H54 (cell line): ENCODE measurements at places on chromosomes 13 and 19.
A peak's percentile ranks its signal among the peaks of the same experiment; 100 is the strongest.

DNA sequence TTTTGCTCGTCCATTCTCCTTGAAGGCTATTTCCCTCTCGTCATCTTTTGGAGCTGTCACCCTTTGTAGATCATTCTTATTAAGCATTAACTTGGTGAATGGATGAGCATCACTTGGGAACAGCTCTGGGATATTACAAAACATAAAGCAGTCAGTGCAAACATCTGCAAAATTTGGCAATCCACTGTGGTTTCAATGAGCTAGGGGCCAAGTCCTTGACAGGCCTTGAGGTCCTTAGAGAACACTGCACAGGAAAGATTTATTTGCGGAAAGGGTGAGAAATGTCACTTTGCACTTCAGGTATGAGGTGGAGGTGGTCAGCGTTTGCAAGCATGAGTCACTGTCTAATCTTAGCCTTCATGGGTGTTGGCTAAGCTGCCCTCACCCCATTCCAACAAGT lies 239.7 kb upstream of the MAB21L1 start:
- DNase-seq = no peak

DNA sequence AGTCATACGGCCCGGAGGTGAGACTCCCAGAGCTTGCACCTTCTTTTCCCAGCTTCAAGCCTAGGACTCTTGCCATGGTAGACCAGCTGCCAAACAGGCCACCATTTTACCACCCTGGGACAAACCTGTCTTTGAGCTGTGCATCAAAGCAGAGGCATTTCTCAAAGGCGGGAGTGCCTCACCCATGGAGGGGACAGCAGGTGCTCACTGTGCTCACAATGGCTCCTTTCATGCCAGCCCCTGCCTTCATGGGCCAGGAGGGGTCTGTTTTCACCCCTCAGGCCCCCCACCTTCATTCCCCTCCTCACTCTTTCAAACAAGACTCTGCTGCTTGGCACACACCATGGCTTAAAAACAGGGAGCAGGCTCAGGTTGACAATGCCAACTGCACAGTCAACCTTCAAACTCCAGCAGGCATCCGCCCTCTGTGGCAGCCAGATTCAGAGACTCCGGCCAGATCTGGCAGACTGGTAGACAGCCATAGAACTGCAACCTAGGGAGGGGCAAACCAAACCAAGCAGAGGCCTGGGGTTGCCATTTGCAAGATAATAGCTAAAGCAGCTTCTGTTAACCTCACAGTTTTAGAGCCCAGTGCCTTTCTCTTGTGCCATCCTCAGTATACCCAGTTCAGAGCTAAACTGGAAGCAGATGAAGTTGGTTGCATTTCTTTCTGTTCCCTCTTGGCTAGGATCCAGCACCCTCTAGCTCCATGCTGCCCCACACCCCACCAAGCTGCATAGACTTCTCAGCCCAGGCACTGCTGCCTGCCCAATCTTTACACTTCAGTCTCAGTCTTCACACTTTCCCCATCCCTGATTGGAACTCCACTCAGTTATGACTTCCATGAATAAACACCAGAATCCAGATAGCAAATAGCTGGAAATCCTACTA lies 93.9 kb upstream of the SPATA13 start:
- DNase-seq = no peak

GRCh38 chr19:1072371-1073015 lies 5.5 kb downstream of the ARHGAP45 start:
- no peak for DNase-seq

DNA sequence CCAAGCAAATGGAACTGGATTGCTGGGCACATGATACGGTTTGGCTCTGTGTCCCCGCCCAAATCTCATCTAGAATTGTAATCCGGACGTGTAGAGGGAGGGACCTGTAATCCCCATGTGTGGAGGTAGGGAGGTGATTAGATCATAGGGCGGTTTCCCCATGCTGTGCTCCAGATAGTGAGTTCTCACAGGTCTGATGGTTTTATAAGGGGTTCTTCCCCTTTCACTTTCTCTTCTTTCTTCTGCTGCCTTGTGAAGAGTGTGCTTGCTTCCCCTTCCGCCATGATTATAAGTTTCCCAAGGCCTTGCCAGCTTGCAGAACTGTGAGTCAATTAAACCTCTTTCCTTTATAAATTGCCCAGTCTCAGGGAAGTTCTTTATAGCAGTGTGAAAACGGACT lies 32.6 kb upstream of the MTIF3 start:
- no peak for DNase-seq

GRCh38 chr13:93180356-93180969 lies 46.1 kb upstream of the GPC6 start:
- no peak for DNase-seq

GRCh38 chr13:96960379-96960778 lies 33.9 kb downstream of the OXGR1 start:
- no peak for DNase-seq

DNA sequence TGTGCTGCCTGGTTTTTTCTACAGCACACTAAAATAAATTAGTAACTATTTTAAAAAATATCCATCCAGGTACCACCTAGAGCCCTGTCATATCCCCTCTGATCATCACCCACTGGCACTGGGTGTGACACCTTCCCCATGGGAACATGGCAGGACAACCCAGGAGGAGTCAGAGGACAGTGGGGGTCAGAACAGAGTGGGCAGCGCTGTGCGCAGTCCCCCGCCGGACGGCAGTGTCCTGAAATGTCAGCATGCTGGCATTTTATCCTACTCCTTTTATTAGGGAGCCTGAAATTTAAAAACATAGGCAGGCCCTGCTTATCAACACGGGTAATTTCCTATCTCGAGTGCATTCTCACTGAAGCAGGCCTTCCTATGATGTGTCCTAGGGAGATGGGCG lies 42.1 kb upstream of the GAS6 start:
- DNase-seq = no peak

DNA sequence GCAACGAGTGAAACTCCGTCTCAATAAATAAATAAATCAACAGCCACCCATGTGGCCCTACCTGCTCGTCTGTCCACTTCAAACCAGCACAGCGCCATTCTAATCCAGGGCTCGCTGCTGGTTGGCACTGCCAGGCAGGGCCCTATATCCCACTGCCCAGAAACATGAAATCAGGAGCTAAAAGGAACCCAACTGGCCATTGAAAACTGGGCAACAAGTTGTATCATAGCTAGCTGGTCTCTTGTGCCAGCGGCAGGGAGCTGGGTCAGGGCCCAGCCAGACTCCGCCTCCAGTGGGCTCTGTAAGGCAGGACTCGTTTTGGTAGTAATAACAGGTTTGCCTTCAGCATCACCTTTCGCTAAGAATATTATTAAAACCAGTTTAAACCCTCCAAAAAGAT lies 39.3 kb downstream of the GGACT start:
- DNase-seq = no peak

GRCh38 chr13:37192956-37193355 lies 87.5 kb upstream of the CSNK1A1L start:
- DNase-seq = no peak

DNA sequence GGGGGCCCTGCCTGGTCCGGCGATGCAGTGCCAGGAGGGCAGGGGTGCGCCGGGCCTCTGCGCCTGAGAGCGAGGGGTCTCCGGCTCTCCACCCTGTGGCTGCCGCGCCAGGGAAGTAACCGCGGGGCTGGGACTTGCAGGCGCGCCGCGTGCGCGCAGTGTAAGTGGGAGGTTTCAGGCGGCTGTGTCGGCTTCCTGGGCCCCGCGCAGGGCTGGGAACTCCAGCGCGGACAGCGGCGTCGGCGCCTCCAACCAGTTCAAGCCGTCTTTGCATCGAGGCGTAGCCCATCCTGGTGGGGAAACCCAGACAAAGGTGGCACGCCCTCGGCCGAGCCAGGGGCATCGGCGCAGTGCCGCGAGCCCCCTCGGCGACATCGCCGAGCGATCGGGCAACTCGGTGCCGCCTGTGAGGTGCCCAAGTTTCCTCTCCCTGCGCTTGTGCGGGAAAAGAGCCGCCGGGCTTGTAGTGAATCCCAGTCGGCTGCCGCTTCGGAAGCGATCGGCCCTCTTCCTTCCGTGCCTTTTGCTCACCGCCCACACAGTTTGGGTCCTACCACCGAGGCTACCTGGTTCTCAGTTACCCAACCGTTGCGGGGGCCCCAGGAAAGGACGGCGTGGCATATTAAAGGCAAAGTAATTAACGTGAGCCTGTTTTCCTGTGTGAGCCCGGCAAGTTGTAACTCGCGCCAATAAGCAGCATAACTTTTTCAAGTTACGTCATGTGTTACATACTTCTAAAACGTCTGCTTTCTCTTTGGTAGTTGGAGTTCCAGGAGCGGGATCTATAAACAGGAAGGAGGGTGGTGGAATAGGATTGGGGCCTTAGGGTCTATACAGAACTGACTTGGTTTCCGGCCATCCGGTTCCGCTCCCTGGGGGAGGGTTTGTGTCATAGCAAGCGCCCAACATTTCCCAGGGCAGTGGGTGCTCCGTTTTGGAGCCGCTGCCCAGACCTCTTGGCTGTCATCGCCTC lies 1.2 kb downstream of the LRCH1 start:
- DNase-seq = peak; percentile 41

GRCh38 chr13:46143184-46143701 lies 38.4 kb upstream of the CPB2 start:
- DNase-seq = no peak

- no peak for DNase-seq
Measured at GRCh38 chr19:35357867-35358573, at the start of gene FFAR3. FFAR3 (plus strand) TSS chr19:35358460; CDS start chr19:35358891, 431 bp downstream.

GRCh38 chr19:29813642-29814041 lies 1.9 kb downstream of the CCNE1 start:
- DNase-seq = no peak

GRCh38 chr13:43432958-43433357 lies 353.8 kb downstream of the ENOX1 start:
- DNase-seq = no peak

GRCh38 chr19:4380254-4380727 lies 20.1 kb downstream of the SH3GL1 start:
- no peak for DNase-seq

- DNase-seq = peak; percentile 38
Measured at GRCh38 chr13:30690282-30691188, 44.8 kb upstream of the ALOX5AP start.

- peak; percentile 15 for DNase-seq
Measured at GRCh38 chr13:57624565-57625435, 6.7 kb upstream of the PCDH17 start.

DNA sequence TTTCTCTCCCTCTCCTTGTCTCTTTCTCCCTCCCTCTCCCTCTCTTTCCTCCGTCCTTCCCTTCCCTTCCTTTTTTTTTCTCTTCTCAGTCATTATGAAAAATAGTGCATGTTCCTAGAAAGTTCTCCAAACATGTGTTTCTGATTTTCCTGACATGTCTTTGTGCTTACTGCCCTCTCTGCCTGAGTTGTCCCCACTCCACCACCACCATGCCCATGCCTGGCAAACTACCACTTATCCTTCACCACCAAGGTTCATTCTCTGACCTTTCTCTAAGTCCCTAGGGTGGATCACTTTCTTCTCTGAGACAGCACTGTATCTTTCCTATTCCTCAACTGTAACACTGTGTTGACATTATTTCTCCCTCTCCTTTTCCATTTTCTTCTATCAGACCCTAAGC lies 98.2 kb downstream of the LACC1 start:
- DNase-seq = no peak

GRCh38 chr19:48646001-48646721 lies at the start of gene CA11:
CA11 (minus strand) TSS chr19:48646187; CDS start chr19:48645632, 555 bp downstream.
- peak; percentile 70 for DNase-seq

GRCh38 chr19:56076498-56076897 lies 44.6 kb downstream of the ZNF787 start:
- DNase-seq = peak; percentile 89

- DNase-seq = no peak
Measured at GRCh38 chr13:23753458-23753857, 135.7 kb downstream of the MIPEP start.

GRCh38 chr13:104594806-104595205 lies 1528.6 kb upstream of the SLC10A2 start:
- DNase-seq = no peak

DNA sequence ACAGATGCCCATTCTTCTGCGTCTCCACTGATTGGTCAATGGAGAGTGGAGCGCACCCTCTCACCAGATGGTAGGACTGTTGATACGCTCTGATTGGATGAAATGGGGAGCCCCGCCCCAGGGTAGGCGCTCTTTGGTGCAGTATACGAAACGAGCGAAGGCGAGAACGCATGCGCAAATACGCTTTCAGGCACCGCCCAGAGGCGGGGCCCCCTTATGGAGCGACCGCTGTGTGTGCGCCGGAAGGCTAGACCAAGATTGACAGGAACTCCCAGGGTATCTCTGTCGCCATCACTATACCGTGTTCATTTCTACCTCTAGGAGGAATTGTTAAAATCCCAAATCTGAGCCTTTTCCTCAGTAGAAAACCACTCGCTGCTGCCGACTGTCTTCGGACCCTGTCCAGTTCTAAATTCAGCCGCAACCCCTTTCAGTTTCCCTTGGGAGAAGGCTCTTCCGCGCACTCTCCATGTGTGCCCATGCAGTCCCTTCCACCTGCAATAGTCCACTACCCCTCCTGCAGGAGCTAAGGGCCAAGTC lies 720 bp upstream of the HNRNPL start:
- DNase-seq = peak; percentile 100

DNA sequence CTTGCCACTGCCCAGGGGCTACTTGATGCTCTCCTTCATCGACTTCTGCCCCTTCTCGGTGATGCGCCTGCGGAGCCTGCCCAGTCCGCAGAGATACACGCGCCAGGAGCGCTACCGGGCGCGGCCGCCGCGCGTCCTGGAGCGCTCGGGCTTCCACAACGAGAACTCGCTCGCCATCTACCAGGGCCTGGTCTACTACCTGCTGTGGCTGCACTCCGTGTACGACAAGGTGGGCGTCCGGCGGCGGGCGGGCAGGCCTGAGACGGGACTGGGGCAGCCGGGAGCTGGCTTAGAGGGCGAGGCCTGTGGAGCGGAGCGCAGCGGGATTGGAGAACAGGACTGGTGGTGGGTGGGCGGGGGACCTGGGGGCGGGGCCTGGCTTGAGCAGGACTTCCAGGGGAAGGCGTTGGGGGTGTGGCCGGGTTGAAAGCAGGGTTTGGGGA lies 12.7 kb upstream of the PSMD8 start:
- DNase-seq = peak; percentile 83

DNA sequence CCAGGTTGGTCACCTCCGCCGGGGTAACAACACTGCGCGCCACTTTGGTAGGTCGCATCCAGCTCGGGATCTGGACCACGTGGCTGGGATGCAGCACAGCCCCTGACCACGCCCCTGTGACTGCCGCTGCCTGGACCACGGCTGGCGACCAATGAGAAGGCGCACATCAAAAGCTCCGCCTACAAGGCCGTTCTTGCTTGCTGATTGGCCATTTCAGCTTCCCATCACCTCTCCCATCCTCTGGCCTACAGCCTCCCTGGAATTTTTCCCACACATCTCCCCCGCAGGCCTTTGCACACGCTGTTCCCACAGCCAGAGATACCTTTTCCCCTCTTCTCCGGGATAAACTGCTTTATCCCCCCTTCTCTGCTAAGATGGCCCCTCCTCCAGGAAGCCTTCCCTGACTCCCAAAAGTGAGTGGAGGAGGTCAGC lies 12.5 kb upstream of the MAP1S start:
- DNase-seq = no peak

DNA sequence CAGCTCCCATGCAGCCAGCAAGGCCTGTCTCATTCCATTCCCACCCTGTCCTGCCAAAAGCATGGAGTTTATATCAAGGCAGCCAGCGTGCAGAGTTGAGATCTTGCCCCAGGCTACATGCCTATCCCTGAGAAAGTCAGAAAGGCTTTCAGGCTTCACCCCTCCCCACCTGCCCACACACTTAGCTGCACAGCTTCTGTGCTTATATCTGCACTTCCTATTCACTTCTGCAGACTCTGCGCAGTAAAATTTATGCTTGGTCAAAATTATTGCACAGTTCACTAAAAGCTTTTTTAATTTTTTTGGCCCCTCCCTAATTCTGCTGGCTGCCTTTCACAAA lies 12.5 kb upstream of the ZNF675 start:
- peak; percentile 10 for DNase-seq
